Putamen (tissue), 1 donor: ENCODE measurements at places on chromosomes 12 and 14.
A peak's percentile ranks its signal among the peaks of the same experiment; 100 is the strongest.

DNA sequence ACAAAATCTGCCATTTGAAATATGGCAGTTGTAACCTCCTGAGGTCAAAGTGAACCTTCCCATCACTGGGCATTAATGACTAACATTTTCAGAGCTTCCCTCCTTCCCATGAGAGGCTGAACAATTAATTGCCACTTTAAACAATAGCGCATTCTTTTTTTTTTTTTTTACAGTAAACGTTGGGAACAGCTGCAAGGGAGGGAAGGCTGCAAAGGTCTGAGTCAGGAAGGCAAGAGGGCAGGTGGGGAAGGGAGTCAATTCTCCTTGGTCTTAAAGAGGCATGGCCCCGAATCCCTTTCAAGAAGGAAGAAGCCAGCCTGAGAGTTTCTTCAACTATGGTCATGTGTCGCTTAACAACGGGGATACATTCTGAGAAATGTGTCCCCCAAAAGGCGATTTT is 41.0 kb upstream of the PLEKHG3 start:
- DNase-seq, result no peak

DNA sequence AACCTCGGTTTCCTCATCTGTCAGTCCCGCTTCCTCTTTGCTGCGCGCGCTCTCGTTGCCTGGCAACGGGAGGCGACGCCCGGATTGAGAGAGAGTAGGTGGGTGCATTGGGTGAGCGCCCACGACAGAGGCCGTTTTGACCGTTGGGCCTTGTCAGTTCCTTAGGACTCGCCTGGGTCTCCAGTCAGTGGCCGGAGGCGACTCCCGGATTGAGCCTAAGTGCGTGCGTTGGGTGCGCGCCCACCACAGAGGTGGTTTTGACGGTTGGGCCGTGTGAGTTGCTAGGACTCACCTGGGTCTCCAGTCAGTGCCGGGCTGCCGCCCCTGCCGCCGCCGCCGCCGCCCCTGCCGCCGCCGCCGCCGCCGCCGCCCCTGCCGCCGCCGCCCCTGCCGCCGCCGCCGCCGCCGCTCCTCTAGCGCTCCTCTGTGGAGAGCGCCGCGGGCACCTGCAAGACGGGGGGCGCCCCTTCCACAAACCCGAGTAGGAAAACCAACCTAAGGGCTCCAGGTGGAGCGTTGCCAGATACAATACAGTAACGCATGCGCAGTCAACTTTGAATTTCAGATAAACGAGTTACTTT is 37.2 kb downstream of the APOBEC1 start:
- no peak for DNase-seq

- no peak for DNase-seq
Observed at GRCh38 chr12:20946732-20947131, 136.2 kb downstream of the SLCO1B3 start.

DNA sequence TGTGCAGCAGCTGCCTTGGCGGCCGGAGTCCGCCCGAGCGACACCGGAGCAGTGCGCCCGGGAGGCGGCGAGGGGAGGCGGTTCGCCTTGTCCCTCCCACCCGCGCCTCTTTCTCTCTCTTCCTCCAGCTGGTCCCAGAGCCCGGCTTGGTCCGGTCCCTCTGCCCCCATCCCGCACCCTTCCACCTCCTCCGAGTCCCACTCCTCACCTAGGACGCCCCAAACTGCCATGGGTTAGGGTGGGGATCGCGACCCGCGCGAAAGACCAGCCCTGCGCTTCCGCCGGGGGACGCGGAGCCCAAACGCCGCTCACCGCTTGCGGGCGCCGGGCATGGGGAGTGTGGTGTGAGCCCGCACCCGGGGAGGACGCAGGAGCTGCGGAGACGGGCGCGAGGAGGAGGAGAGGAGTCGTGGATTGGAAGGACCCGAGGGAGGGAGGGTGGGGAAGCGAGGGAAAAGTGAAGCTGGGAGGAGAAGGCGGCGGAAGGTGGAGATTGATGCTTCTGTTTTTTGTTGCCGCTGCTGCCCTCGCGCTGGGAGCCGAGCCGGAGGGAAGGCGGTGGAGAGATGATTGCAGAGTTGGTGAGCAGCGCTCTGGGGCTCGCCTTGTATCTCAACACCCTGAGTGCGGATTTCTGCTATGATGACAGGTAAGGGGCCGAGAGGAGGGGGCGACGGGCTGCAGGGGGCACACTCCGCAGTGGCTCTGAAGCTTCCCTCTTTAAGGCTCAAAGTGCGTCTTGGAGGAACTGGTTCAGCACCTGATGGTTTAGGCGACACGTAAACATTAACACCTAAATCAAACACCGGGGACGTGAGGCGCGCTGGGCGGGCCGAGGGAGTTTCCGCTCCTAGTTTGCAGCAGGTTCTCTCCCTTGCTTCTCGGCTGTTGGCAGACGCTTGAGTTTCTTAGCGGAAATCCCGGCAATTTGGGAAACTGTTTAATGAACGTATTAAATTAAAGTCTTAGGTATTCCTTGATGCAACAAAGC is 610 bp downstream of the TMTC2 start:
- DNase-seq, result no peak

DNA sequence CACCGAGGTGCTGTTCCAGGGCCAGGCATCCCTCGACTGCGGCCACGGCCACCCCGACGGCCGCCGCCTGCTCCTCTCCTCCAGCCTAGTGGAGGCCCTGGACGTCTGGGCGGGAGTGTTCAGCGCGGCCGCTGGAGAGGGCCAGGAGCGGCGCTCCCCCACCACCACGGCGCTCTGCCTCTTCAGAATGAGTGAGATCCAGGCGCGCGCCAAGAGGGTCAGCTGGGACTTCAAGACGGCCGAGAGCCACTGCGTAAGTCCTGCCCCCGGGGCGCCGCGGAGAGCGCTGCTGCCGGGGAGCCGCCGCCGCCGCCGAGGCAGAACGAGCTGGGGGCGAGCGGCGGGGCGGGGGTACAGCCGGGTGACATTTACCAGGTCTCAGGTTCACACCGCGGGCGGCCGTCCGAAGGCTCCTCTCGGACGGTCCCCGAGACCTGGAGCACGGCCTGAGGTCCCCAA is 1.4 kb downstream of the PLXNC1 start:
- no peak for DNase-seq

DNA sequence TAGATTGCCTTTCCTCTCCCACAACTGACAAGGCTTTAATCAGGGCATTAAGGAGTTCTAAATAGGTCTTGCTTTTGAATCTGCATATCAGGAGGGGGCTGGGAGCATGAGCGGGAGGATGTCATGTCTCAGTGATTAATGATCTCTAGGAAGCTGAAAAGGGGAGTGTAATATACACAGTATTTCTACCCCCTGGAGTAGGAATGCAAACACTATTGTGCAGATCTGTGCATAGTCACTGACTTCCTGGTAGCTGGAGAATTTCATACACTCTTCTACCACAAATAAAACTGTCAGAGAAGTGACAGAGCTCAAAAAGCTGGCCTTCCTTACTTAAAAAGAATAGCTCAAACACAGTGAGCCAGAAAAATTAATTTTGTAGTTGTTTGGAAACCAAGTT is 65.8 kb downstream of the RIC8B start:
- peak; percentile 24 for DNase-seq

- DNase-seq, result no peak
Observed at GRCh38 chr12:90301561-90302133, 593.0 kb upstream of the ATP2B1 start.

GRCh38 chr14:100712490-100712889 is 14.2 kb upstream of the DLK1 start:
- no peak for DNase-seq

- no peak for DNase-seq
Observed at GRCh38 chr14:44963044-44963528, 1.1 kb downstream of the TOGARAM1 start.

- DNase-seq, result peak; percentile 5
Observed at GRCh38 chr12:85575120-85576096, 260.8 kb downstream of the RASSF9 start.

DNA sequence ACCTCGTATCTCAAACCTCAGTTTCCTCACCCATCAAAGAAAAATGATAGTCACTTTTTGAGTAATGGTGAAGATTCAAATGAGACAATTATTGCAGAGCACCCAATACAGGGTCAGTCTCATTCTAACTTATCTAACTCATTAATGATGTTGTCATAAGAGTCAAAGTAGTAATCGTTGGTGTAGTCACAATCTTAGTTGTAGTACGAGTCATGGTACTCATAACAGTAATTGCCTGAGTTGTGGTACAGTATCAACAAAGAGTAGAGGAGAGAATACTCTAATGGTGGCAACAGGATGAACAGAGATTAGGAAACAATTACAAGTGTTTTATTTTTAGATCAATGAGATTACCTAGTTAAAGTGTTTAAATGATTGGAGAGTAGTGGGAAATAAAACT is 93.6 kb upstream of the TMTC2 start:
- DNase-seq, result no peak

DNA sequence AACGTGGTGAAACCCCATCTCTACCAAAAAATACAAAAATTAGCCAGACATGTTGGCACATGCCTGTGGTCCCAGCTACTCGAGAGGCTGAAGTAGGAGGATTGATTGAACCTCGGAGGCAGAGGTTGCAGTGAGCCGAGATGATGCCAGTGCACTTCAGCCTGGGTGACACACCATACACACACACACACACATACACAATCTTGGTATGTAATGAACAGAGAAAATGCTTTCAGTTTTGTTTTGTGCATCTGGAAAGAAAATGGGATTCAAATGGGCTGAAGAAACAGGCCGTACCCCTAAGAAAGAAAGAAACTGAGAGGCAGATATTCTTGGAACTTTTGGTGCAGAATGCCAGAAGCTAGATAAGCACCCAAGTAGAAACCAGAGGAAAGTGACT is 107.2 kb downstream of the PDE3A start:
- DNase-seq, result no peak

GRCh38 chr14:101478096-101478495 is 83.2 kb upstream of the DIO3 start:
- DNase-seq, result no peak

DNA sequence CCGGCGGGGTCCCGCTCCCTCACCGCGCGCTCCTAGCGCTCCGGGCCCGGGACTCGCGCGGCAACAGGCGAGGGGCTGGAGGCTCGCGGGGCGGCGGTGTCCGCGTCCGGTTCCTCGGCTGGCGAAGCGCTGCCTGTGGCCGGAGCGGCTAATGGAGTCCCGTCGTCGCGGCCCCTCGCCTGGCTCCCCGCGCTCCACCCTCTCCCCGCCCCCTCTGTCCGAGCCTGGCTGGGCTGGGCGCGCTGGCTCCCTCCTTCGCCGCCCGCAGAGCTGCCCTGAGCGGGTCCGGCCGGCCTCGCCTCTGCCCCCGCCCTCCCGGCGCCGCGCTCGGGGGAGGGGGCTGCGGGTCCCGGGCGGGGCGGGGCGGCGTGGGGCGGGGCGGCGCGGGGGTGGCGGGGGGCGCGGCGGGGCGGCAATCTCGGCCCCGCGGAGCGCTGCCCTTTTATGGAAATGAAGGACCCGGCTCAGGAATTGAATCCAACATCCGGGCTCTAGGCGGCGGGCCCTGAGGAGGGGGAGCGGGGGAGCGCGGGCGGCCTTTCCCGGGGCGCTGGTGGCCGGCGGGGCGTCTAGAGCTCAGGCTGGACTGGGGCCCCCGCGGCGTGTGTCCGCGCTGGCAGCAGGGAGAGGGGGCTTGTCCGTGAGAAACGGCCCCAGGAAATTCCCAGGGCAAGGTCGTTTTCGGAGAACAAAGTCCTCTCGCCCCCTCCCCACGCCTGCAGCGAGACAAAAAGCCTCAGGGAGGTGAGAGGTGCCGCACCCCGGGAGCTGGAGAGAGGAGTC is at the start of gene FERMT2:
Gene FERMT2, minus strand, starts transcription at position 153 of the 783 bp plus-strand sequence. CDS start 482 bp downstream, outside the sequence.
- DNase-seq, result peak; percentile 90

DNA sequence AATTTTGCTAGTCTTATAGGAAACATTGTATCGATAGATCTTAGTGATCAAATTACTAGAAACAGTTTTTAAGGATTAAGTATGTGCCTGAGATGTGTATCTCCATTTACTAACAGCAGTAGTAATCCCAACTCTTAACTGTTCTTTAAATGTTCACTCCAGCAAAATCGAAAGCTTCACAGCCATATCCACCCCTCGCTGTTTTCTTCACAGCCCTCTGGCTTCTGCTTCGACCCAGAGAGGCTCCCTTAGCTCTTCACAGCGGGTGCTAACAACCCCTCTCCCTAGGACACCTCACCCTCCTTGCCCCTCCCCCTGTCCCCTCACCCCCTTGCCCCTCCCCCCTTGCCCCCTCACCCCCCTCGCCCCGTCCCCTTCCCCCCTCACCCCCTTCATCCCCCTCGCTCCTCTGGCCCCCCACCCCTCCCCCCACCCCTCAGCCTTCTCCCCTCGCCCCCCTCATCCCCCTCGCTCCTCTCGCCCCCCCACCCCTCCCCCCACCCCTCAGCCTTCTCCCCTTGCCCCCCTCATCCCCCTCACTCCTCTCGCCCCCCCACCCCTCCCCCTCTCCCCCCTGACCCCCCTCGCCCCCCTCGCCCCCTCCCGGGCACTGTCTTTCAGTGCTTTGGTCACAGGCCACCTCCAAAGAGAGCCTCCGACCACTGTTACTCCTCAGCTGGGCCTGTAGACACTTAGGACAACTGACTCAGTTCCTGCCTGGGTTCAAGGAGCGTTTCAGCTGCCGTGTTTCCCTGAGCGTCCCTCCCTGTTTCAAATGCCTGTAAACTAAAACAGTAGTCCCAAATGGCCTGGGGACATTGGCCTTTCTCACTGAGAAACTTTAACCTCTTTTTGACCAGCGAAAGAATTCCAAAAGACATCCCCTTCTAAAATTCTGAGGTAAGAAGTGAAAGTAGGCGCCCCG is 46.0 kb upstream of the DYNC1H1 start:
- DNase-seq, result no peak

DNA sequence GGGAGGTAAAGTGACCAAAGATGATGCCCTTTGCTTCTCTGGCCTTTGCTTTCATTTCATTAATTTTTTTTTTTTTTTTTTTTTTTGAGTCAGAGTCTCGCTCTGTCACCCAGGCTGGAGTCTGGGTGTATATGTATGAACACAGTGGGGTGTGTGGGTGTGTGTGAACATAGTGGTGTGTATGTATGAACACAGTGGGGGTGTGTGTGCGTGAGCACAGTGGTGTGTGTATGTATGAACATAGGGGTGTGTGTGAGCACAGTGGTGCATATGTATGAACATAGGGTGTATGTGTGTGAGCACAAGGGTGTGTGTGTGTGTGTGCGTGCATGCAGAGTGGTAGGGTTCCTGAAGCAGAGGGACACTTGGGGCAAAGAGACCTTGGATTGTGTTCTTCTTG is 9.6 kb downstream of the KLC1 start:
- DNase-seq, result no peak

DNA sequence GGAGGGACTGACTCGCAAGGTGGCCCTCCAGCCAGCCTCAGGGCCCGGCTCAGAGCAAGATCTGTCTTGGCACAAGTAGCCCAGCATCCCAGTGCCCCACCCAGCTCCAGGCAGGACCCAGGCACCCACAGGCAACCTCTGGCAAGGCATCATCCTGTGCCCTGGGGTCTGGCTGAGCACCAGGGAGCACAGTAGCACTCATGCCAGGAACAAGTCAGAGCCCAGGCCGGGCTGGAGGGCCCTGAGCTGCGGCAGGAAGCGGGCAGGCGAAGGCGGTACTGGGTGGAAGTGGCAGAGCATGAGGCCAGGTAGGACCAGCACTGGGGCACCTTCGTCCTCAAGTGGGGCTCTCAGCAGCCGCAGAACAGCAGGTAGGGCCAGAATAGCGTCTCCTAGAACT is 5.2 kb upstream of the DIO3 start:
- DNase-seq, result no peak

GRCh38 chr12:49301760-49302159 is 6.8 kb downstream of the PRPH start:
- no peak for DNase-seq
